ENCODE measurements at places on chromosomes 6 and 20.

- H3K4me3 ChIP-seq: no peak overlapping the region
- no peaks in the 10 kb centered on the region for H3K36me3 ChIP-seq
- no peaks in the 10 kb centered on the region for H3K27me3 ChIP-seq
Observed at GRCh38 chr20:50645253-50646068, 45.9 kb downstream of the RIPOR3 start.

DNA sequence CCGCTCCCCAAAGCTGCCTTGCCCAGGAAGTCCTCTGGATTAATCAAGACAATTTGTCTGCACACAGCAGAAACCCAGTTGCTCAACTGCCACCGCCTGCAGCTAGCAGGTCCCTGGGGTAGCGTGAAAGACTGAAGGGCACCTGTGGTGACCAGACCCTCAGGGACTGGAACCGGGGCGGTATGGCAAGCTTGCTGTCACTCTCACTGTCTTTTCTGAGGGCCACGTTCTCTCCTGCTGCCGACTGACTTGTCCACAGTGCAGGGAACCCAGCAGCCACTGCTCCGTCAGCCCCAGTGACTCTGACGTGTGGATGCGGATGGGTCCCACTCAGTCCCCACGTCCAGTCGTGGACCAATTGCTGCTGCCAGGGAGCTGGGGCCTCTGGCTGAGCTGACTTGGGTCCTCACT, 72.8 kb upstream of the PMEPA1 start:
- no peaks in the 10 kb centered on the region for H3K4me1 ChIP-seq
- no peak for DNase-seq
- H3K4me3 ChIP-seq: no peak overlapping the region
- no peaks in the 10 kb centered on the region for H3K36me3 ChIP-seq
- no peak overlapping the region for H3K27ac ChIP-seq

DNA sequence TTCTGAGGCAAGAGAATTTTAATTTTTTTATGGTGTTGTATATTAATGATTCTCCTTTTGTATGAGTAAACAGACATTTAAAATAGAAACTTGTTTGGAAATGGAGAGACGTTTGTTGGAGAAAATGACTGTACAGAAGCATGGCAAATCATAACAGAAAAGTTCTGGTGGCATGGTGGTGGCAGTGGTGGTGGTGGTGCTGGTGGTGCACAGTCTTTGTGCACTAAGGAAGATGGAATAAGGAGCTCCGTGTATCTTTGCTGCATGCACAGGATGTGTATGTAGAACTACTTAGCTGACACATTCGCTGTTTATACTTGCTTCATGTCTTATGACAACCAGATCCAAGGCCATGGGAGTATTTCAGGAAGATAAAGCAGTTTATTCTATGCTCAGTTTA, 294.9 kb downstream of the UTRN start:
- no peaks in the 10 kb centered on the region for H3K27me3 ChIP-seq
- DNase-seq: no peak
- H3K36me3 ChIP-seq: peaks cover 47% of the 10 kb centered on the region

GRCh38 chr20:63486300-63486855, 12.5 kb downstream of the EEF1A2 start:
- H3K27ac ChIP-seq: no peak overlapping the region
- no peaks in the 10 kb centered on the region for H3K4me1 ChIP-seq
- H3K4me3 ChIP-seq: no peak overlapping the region
- H3K36me3 ChIP-seq: no peaks in the 10 kb centered on the region
- no peak for DNase-seq

DNA sequence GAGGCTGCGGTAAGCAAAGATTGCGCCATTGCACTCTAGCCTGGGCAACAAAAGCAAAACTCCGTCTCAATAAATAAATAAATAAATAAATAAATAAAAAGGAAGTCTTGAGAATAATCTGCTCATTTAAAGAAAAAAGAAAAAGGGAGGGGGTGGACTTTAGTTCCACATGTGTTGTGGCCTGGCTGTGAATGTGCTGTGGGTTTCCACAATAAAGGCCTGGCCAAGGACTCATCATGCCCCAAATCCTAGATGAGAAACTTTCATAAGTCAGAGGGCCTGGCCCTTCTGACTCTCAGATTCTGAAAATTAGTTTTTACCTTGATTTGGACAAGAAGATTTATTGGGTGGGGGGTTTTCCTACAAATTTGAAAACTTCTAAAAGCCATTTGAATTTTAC, 48.4 kb downstream of the RIOK1 start:
- H3K36me3 ChIP-seq: no peaks in the 10 kb centered on the region
- no peaks in the 10 kb centered on the region for H3K4me1 ChIP-seq
- no peak overlapping the region for H3K4me3 ChIP-seq
- H3K27ac ChIP-seq: no peak overlapping the region
- peaks cover 8% of the 10 kb centered on the region for H3K27me3 ChIP-seq
- no peak for DNase-seq

DNA sequence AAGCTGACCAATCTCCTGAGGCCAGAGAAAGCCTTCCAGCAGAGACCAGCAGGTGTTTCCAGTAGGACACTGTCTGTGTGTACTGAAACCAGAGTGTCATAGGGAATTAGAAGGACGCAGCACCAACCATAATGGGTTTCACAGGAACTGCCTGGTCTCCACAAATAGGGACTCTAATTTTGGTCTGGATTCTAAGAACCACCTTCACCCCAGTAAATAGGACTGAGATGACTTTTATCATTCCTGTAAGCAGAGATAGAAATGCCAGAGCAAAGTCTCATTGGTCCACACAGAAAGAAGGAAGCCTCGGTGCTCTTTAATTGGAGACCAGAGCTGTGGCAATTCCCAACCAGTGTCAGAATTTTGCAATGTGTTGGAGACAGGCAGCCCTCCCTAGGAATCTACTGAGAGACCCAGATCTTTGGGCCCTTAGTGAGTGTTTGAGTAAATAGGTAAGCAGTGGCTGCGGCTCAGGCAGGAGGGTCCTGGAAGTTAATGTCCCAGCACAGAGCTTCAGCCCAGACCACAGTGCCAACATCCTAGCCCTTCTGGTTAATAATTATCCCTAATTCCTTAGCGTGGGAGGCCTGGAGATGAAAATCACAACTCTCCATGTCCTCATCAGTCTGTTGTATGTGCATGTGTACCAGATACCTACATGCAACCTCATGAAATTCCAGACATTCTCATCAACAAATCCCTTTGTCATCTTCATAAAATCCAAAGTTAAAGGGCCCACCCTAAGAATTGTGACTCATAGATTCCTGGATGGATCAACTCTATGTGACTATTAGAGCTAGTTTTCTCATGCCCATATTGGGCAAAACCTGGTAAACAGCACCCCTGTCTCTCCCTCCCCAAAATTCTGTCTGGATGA, 81.2 kb downstream of the UNC5CL start:
- no peaks in the 10 kb centered on the region for H3K36me3 ChIP-seq
- H3K4me1 ChIP-seq: peaks cover 8% of the 10 kb centered on the region
- no peak overlapping the region for H3K27ac ChIP-seq

DNA sequence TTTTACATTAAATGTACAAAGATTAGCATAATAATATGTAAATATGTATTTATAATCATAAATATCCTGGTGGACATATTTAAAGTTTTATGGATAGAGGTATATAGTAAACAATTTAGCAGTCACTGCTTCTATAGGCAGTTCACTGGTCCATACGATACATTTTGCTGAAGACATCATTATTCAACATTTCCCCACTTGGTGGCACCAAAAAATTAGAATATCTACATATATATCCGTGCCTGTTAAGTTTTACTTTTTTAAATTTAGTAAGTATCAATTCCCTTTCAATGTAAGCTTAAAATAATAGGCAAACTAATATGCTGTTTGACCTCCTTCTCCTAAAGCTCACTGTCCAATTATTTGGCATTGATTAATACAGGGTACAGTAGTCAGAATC, 64.2 kb downstream of the LMBRD1 start:
- no peak overlapping the region for H3K4me3 ChIP-seq
- H3K27ac ChIP-seq: no peak overlapping the region
- no peaks in the 10 kb centered on the region for H3K4me1 ChIP-seq
- peaks cover 1% of the 10 kb centered on the region for H3K36me3 ChIP-seq
- no peak for DNase-seq
- no peaks in the 10 kb centered on the region for H3K27me3 ChIP-seq

DNA sequence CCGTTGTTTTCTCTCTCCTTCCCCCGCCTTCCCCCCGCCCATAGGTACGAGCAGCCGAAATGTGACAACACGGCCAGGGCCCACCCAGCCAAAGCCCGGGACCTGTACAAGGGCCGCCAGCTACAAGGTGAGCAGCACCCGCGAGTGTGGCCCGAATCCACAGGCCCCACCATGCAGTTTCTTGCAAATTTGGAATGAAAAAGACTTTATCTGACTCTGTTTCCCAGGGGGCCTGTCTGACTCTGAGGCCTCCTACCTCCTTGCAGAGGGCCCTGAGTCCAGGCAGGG, 167.1 kb downstream of the SMOC2 start:
- no peak overlapping the region for H3K4me3 ChIP-seq
- no peak for DNase-seq
- H3K4me1 ChIP-seq: no peaks in the 10 kb centered on the region
- no peaks in the 10 kb centered on the region for H3K36me3 ChIP-seq

- H3K4me3 ChIP-seq: no peak overlapping the region
- peaks cover 6% of the 10 kb centered on the region for H3K4me1 ChIP-seq
- H3K36me3 ChIP-seq: no peaks in the 10 kb centered on the region
Observed at GRCh38 chr20:1417273-1417672, 24.4 kb upstream of the FKBP1A start.

DNA sequence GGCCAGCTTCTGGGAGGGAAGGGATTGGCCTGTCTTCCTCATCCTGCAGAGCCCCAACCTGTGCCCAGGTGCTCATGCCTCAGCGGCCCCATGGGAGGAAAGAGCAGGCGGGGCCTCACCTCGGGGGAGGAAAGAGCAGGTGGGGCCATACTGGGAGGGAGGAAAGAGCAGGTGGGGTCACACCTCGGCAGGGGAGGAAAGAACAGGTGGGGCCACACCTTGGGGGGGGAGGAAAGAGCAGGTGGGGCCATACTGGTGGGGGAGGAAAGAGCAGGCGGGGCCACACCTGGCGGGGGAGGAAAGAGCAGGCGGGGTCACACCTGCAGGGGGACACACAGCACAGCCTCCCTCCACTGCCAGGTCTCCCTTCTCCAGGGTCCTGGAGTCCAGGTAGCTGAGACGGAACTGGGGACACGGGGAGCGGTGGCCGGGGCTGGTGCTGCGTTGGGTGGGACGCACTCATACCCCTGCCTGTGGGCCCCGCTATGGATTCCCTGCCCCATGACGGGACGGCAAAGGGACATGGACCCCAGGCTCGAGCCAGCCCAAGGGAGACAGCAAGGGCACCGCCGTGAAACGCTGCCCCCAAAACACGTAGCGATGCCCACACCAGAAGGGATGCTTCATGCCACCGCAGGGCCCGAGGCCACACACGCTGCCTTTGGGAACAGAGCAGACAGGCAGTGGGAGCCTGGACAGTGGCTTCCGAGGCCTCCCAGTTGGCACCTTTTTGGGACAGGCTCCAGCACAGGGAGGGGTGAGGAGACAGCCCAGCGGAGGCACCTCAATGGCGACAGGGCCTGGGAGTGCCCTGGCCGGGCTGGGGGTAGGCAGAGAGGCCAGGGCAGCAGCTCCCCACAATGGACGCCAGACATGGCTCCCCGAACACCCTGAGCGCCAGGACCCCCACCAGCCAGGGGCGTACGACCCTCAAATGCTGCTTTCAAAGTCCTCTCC, 43.3 kb upstream of the CHRNA4 start:
- H3K4me1 ChIP-seq: no peaks in the 10 kb centered on the region
- H3K4me3 ChIP-seq: no peak overlapping the region
- H3K27ac ChIP-seq: no peak overlapping the region
- no peaks in the 10 kb centered on the region for H3K36me3 ChIP-seq
- H3K27me3 ChIP-seq: no peaks in the 10 kb centered on the region

GRCh38 chr6:28751963-28752350, 171.8 kb downstream of the TRIM27 start:
- no peaks in the 10 kb centered on the region for H3K36me3 ChIP-seq
- DNase-seq: no peak
- H3K4me1 ChIP-seq: no peaks in the 10 kb centered on the region
- H3K27me3 ChIP-seq: peaks cover 16% of the 10 kb centered on the region

DNA sequence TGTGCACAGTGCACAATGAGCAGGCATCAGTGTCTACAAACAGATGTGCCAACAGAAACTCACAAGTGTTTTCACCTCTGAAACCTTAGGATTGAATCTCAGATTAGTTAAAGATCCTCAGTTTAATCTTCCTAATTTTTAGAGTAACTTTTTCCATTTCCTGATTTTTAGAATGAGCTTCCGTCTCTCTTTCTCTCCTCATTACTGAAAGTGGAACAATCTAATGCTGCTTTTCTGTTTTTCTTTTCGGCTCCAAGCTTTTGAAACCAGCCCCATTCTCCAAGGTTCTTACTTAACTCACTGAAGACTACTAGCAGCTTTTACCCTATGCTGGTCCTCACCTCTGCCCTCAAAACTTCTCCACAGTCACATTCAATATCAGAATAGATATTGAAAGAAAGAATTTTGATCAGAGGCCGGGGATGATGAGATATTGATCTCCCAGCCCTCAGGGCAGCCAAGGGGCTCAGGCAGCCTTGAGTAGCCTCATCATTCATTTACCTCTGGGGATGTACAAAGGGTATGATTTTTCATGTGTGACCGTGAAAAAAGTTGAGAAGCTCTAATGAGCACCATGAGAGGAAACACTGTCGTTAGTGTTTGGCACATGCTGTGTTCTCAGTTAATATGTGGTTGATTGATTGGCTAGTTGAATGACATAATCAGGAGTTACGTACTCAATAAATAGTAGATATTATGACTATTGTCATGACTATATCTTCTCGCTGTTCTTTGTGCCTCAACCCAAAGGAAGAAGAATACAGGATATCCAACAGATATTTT, 11.9 kb upstream of the STK38 start:
- H3K27me3 ChIP-seq: peaks cover 31% of the 10 kb centered on the region
- H3K4me3 ChIP-seq: no peak overlapping the region
- H3K4me1 ChIP-seq: peaks cover 1% of the 10 kb centered on the region
- no peak for DNase-seq

DNA sequence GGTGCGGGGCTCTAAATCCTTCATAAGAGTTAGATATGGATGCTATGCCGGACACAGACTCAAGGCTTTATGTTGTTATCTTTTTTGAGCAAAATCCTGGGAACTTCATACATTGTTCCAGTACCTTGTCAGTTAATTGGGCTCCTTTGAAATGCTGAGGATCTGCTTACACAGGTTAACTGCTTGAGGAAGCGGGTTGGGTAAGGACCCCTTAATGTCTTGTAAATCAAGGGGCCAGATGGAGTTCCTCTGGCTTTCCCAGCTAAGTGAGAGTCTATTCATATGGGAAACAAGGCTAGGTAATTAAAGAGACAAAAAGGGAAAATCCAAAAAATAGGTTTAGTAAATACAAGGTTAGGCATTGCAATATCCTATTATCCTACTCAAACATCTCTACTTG, 141.5 kb downstream of the OR2B2 start:
- H3K4me3 ChIP-seq: no peak overlapping the region
- H3K4me1 ChIP-seq: peaks cover 13% of the 10 kb centered on the region
- no peak overlapping the region for H3K27ac ChIP-seq
- H3K36me3 ChIP-seq: no peaks in the 10 kb centered on the region
- no peak for DNase-seq

- H3K27me3 ChIP-seq: no peaks in the 10 kb centered on the region
- no peak overlapping the region for H3K27ac ChIP-seq
- no peaks in the 10 kb centered on the region for H3K4me1 ChIP-seq
- no peaks in the 10 kb centered on the region for H3K36me3 ChIP-seq
- H3K4me3 ChIP-seq: no peak overlapping the region
Observed at GRCh38 chr6:91185072-91185471, 598.2 kb upstream of the MAP3K7 start.

Data from T-helper 2 cell treated with Interferon-gamma antibody and Interleukin-4, amounts not matched to agents 5 μg/mL and 100 μg/mL, for 36 hours (primary cell).